ENCODE measurements at places on chromosomes 16 and 17.

DNA sequence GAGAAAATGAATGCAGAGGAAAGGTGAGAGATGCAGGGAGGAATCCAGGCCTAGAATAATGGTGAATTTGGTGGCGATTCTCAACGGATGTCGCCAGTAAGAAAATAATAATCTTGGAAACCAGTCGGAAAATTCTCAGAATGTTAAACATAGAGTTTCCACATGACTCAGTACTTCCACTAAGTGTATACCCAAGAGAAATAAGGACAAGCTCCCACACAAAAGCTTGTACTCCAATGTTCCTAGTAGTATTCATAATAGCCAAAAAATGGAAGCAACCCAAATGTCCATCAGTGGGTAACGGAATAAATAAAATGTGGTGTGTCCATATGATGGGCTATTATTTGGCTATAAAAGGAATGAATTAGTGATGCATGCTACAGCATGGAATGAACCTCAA, 19.4 kb upstream of the ENGASE start:
- no peak for DNase-seq

GRCh38 chr17:52420555-52421078, 262.1 kb upstream of the CA10 start:
- DNase-seq, result no peak

GRCh38 chr17:60745544-60745943, 67.9 kb downstream of the BCAS3 start:
- no peak for DNase-seq

DNA sequence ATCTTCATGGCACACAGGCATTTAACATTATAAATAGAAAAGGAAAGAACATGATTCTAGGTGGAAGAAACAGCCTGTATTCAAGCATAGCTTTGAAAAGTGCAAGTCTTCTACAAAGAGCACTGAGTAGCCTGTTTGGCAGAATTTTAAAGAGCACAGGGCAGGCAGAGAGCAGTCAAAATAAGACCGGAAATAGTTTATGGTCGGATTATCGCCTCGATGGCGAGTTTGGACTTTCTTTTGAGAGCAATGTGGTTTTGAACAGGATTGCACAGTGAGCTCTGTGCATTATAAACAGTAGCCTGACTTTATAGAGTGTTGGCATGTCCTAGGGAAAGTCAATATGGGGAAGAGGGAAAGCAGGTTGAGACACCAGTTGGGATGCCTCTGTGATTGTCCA, 6.2 kb upstream of the TMEM100 start:
- no peak for DNase-seq

DNA sequence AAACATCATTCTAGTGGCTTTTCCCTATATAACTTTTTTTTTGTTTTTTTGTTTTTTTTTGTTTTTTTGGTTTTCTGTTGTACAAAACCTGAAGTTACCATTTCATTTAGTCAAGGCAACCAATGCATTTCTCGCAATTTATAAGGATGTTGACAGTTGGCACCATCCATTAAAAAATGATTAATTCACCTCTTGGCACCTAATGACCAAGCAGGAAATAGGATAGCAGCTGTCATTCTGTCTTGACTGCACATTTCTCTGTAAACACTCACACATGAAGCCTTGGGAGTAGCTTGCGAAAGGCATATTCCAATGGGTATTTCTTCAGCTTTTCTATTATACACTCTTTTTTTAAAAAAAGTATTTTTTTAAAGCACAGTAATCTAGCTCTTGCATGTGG, 77.5 kb downstream of the SYCE1L start:
- DNase-seq, result no peak

GRCh38 chr17:82023447-82024241, 539 bp downstream of the LRRC45 start:
- DNase-seq, result no peak

- no peak for DNase-seq
These were observed 541 bp downstream of the ACACA start for GRCh38 chr17:37405955-37406634.

DNA sequence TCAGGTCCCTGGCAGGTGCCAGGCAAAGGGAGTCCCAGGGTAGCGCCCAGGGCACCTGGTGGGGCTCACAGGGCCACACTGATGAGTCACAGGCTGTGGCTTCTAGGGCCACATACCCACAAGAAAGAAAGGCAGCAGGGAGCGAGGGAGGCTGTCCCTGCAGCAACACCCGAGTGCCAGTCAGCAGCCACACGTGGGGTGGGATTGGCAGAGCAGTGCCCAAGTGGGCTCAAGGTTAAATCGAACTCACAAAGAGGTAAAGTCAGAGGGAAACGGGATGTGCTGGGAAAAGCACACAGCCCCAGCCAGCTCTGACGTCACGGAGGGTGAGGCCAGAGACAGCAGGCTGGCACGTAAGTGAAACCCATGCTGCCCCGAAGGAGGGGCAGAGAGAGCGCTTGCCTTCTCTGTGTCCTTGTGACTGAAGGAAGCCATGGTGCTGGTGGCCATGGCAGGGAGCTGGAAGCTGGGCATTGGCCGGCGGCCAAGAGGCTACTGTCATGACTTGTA, 33.8 kb downstream of the FA2H start:
- no peak for DNase-seq

DNA sequence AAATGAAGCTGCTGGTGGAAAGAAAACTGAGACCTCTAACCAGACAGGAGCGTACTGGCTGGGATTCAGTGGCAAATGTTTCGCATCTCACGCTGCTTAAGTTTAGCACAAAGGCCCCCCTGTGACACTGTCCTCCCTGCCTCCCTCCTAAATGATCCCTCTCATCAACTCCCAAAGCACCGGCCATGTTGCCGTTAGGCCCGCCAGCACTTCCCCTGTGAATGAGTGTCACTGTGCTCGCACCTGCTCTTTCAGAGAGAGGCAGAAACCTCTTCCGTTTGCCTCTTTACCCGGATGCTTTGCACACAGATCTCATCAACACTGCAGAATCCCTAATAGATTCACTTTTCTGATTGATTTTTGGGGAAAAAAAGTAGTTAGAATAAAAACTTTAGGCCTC, 26.5 kb downstream of the MBTPS1 start:
- no peak for DNase-seq

DNA sequence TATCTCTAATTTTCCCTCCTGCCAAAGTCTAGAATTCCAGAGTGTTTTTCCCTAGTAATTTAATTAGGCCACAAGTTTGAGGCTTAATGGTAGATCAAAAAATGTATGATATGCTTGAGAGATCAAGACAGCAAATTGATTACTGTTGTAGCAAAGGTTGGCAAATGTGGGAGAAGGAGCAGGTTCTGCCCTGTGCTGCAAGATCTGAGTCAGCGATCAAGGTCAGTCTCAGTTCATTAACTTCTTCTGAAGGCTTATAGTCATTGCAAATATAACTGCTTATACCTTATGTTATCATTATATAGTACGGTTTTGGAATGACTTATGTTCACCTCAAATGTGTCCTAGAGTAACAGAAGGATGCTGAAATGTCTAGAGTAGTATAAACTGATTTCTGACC, 231.1 kb upstream of the TBX2 start:
- no peak for DNase-seq

- DNase-seq, result peak; percentile 89
These were observed 6.6 kb downstream of the KCNAB3 start for GRCh38 chr17:7922845-7923628.

GRCh38 chr16:29852654-29853053, 10.4 kb downstream of the CDIPT start:
- DNase-seq, result no peak

DNA sequence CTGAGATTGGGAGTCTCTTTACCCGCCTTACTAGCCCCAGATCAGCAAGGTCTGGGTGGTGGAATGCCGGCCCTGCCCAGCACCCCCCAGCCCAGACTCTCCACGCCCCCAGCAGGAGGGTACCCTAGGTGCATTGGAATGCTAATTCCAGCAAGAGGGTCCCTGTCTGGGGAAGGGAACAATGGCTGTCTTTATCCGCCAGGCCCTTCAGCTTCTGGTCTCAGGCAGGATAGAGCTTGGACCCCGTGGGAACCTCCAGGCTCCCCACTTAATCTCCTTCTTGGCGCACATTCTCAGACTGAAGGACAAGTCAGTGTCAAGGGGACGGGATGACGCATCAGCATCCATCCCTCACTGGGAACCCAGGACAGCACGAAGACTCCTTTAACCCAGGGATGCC, 85.1 kb downstream of the LITAF start:
- DNase-seq, result no peak

- no peak for DNase-seq
These were observed 2.8 kb downstream of the PRKCB start for GRCh38 chr16:23838485-23839142.

DNA sequence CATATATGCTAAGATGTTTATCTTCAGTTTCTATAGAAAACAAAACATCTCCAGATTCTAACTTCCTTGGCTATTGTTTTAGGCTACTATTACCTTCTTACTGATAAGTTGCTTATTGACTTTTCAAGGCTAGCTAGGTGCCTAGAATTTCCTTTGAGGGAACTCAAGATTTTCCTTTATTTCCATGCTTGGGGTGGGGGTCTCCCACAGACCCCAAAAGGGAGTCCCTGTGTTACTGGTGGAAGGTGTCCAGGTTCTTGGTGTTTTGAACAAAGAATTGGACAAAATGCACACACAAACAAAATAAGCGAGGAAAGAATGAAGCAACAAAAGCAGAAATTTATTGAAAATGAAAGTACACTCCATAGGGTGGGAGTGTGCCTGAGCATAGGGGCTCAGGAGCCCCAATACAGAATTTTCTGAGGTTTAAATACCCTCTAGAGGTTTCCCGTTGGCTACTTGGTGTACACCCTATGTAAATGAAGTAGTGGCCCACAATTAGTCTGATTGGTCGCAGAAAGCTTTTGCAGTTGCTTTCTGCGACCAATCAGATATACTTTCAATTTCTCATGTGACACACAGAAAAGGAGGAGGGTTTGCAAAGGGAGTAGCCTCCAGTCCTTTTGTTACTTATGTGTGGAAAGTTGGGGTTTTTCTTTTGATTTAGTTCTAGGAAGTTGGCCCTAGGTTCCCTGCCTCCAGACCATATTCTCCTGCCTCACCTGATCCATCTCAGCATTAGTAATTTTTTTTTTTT, 67.5 kb downstream of the MARF1 start:
- DNase-seq, result no peak

- no peak for DNase-seq
These were observed 17.3 kb upstream of the LASP1NB start for GRCh38 chr17:38907930-38908675.

- no peak for DNase-seq
These were observed 8.0 kb upstream of the MYH13 start for GRCh38 chr17:10380631-10381408.

DNA sequence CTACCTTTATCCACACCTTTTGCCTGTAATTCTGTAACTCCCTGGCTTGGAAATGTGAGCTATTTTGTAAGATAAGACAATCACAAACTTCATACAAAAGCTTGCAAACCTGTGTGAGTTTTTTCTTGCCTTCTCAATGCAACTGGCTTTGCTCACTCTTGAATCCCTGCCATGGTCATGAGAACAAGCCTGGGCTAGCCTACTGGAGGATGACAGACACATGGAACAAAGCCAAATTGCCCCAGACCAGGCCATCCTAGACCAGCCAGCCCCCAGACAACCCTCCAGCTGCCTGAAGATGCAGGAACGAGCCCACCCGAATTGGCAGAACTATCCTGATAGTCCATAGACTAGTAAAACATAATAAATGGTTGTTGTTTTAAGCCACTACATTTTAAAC, 466.6 kb upstream of the ERCC4 start:
- DNase-seq, result no peak

DNA sequence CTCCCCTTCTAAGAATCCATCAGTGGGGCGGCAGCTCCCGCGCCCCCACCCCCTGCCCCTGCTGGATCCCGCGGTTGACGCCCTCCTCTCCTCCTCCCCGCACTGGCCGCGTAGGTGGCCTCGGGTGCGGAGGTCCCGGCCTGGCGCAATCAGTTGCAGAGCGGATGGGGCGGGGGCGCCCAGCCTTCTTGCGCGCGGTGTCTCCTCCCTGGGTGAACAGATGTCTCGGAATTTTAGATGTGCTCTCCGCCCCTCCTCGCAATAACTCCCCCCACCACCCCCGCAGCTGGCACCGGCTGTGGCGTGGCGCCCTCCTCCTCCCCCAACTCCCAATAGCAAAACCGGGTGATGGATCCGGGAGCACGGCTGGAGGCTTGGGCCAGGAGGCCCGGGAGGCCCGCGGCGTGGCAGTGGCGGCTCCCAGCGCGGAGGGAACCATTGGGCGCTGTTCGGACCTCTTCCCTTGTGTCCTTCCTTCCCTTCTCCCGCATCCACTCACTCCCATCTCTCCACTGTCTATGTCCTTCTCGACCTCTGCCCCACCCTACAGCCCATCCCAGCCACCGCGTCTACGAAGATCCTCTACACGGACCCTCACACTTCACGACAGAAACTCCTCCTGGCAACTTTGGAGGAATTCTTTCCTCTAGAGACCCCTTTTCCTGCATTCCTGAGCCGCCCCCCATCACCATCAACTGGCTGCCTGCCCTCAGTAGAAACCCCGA, 11.0 kb downstream of the NEUROD2 start:
- DNase-seq, result no peak

DNA sequence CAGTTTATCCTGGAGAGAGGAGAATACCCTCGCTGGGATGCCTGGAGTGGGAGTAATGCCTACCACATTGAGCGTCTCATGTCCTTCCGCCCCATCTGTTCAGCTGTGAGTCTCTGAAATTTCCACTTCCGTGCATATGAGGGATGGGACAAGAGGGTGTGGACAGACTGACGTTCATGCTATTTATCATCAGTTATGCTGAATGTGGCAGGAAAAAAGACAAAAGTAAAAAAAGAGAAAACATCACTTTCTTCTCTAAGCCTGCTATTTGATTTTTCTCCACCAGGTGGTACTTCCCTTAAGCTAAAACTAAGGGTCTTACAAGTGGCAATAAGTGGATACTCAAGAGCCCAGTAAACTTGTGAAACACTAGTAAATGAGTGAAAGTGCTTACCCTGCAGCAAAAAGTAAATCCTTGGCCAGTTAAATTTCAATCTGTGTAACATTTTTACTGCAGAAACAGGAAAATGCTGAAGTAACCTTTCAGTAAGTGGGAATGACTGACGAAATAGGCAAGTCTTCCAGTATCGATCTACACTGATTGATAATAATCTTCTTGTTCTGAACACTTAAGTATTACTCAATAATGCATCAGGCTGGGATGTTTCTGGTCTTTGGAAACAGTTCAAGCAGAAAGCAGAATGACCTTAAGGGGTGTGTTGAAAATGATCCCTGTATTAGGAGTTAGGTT, 5.6 kb downstream of the CRYBA1 start:
- DNase-seq, result peak; percentile 13

GRCh38 chr17:46738544-46738943, 79.9 kb downstream of the WNT3 start:
- no peak for DNase-seq
